ENCODE measurements at places on chromosomes 5 and 9.

DNA sequence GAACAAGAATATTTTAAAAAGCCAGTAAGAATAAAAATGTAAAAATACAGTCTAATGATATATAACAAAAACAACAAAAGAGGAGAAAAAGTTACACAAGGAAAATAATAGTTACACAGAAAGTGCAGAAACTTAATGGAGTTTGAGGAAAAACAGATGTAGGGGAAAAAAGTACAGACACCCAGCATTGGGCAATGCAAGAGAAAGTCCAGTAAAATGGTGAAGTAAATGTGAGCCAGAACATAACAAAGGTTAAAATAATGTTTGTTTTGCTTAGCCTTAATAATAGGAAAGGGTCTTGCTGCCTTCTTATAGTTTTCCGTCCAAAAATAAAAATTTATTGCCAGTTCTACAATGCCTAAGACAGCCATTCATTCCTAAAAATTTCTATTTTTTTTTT lies 364.2 kb downstream of the NNT start:
- DNase-seq: no peak

GRCh38 chr9:131915181-131915580 lies 164.5 kb downstream of the MED27 start:
- DNase-seq: no peak

DNA sequence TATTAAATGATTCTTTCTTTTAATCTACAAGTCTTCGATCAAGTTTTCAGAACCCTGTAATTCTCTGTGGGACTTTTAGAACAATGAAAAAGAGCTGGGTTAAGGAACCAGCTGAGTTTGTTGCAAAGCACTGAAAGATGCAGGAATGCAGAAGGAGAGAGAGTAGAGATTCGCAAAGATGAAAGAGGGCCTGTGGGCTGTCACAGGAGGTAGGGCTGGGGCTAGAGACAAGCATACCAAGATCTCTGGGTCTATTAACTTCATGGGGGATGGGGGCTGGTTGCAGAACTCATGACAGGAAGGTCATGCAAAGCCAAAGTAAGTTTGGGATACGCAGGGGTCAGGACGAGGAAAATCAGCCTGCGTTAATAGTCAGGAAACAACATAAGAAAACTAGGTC lies 81.8 kb downstream of the LURAP1L start:
- no peak for DNase-seq

DNA sequence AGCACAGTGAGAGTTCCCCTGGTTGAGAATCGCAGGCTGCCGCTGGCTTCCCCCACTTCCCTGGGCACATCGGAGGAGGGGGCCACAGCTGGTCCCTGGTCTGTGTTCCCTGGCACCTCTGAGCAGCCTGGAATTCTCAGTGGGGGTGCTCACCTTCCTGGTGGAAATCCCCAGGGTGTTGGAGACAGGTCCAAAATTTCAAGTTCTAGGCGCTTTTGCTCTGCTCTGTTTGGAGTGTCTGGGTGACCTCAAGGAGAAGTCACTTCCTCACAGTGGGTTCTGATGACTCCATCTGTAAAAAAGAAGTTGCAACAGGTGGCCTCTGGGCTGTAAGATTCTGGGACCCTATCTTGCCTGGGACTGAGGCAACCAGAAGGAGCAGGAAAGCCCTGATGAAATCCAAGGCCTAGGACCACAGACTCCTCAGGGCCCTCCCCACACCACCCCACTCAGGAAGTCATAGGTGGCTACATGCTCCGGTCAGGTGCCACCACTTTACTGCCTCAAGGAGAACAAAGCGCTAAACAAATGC lies at the start of gene TRAF1:
Gene TRAF1 (minus strand): TSS at position 400 of the 532 bp plus-strand sequence. CDS start 721 bp downstream, outside the sequence.
- DNase-seq: no peak

- no peak for DNase-seq
These were observed 6.1 kb downstream of the GLIPR2 start for GRCh38 chr9:36142510-36143244.

GRCh38 chr9:136051453-136051836 lies 43.6 kb downstream of the NACC2 start:
- no peak for DNase-seq

- no peak for DNase-seq
These were observed 172.4 kb downstream of the DENND1A start for GRCh38 chr9:123757547-123757946.

- no peak for DNase-seq
These were observed 349.2 kb upstream of the KLF4 start for GRCh38 chr9:107838766-107839165.

GRCh38 chr9:8754751-8755150 lies 955.2 kb upstream of the DMAC1 start:
- DNase-seq: no peak

DNA sequence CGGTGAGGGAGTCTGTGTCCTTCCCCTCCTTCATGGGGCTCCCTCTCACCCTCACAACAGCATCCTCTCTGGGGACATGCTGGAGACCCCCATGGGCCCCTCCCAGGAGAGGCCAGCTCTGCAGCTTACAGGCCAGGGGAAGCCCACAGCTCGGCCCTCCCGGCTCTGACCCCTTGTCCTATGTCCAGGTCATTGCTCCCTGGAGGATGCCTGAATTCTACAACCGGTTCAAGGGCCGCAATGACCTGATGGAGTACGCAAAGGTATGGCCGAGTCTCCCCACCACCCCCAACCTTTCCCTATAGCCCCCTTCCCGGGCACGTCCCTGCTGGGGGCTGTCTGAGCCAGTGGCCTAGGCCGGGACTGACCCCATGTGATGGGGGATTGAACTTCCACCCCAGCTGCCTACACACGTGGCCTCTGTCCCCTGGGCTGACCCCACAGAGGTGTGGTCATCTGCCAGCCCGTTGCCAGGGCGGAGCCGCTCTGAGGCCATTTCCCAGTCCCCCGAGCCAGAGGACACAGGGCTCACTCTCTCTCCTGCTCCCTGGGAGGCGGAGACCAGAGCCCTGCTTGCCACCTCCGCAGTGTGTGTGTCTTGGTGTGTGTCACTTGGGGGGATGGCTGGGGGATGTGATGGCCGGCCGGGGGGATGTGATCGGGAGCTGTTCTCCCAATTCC lies 21.9 kb downstream of the ASS1 start:
- DNase-seq: no peak

DNA sequence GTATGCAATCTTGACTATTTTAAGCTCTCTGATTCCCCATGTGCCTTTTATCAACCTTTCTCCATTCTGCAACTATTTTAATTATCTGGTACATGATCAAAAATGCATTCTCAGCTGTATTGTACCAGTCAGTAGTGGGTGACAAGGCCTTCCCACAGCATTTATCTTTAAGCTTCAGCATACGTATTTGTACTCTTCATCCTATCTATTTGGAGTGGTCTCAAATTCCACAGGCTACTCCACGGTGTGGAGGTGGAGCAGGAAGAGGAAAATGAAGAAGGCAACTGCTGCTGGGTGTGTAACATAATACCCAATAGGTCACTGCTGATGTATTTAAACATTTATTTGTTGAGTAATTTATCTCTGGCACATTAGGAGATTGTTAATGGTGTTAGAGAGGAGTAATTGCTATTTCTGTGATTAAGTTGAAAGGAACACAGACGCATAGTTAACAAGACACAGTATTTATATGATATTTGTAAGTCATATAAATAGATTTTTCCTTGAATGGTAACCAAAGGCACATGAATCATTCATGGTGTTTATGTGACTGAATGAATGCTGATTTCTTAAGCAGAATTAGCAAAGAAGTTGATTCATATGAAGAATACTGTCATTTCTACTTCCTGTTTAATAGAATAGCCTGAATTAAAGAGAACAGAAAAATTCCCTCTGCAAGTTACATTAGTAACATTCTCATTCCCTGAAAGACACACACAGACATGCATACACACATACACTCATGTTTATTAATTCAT lies 153.8 kb upstream of the NR3C1 start:
- DNase-seq: no peak

- no peak for DNase-seq
These were observed 23.5 kb downstream of the FAM163B start for GRCh38 chr9:133585481-133586351.

DNA sequence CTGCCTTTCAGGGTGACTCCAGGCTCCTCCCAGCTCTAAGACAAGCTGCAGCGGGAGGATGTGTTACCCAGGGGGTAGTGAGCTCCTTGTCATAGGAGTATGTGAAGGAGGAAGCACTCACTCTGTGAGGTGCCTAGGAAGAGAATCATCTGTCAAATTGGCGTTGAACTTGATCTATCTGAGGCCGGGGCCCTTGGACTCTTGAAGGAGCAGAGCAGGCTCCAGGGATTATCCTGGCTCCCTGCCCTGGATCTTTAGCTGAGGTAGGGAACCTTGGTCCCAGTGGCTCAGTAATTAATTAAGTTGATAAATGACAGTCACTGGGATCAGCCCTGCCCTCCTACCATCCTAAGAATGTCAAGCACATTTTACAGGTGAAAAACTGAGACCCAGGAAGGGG lies 15.5 kb downstream of the ADGRD2 start:
- no peak for DNase-seq

DNA sequence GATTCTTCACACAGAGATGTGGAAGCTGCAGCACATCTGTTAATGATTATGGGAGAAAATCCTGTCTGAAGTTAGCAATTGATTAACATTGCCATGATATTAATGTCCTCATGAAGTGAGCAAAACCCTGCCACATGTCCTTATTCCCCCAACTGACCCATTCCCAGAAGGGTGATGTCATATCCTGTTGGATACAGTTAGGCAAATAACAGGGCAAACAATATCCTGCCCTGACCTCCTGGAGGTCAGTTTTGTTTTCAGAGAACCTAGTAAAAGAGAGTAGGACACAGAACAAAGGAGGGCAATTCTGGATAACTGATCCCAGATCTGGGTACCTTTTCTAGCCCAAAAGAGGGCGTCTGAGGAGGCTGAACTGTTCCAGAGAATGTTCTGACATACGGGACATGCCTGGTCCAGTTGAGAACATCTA lies 11.0 kb downstream of the ABLIM3 start:
- DNase-seq: no peak

- no peak for DNase-seq
These were observed 149.5 kb downstream of the C9orf50 start for GRCh38 chr9:129471201-129472019.

DNA sequence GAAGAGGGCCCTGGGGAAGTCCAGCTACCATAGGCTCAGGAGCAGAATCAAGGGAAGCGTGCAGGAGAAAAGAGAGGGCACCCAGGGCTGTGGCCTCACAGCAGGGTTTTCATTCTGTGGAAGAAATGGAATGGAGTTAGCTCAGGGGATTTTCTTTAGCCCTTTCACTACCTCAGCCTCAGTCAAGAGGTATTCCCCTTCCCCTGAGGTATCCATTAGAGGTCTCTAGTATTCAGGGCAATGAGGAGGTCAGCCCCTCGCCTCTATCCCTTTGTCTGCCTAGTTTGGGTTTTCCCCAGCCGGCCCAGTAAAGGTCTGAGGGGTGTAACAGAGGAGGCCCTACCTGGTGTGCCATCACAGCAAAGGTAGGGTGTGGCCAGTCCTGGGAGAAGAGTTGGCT lies 21.5 kb downstream of the GFRA3 start:
- DNase-seq: no peak

DNA sequence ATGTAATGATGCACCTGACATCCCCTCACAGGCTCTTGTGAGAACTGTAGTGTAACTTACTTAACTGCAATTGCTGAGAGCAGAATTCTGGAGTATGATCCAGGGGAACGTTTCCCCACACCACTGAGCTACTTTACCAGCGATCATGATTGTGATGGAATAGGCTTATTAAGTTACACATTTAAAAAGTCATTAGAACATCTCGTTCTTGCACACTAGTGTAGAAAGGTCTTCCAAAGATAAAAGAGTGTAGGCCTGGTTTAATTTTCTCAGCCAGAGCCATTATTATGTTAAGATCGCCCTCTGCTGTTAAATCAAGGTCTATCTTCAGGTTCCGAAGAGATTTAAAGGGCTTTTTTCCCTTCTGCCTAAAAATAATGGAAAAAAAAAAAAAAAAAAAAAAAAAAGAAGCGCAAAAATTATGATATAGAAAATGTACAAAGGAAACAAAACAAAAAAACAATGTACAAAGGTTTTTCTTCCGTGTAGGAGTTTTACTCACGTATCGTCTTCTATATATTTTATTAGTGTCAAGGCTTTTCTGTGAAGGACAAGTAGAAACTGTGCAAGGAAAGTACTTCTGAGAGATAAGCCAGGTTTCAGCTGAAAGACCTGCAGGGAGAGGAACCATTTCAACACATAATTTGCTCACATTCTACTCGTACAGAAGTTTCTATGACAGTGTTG lies 18.6 kb upstream of the MOB3B start:
- DNase-seq: no peak

GRCh38 chr5:31213705-31214121 lies 20.2 kb downstream of the CDH6 start:
- no peak for DNase-seq

GRCh38 chr5:94900006-94900505 lies 281.6 kb downstream of the SLF1 start:
- no peak for DNase-seq

GRCh38 chr5:80234116-80234948 lies 21.5 kb downstream of the SERINC5 start:
- DNase-seq: no peak

DNA sequence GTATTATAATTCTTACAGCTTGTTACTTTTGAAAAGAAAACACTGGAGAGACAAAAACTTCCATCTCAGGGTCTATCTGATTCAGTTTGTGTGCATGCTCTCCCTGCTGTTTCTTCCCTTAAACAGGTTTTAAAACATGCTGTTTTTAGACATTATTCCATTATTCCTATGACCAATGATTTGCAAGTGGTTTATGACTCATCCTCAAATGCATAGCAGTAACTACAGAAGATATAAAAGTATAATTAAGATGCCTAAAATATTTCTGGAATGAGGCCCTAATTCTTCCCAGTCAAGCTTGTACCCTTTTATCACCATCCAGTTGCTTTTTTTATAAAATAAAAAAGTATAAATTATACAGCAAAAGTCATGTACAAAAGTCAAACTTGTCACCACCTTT lies 3.7 kb downstream of the DTWD2 start:
- DNase-seq: no peak

- DNase-seq: no peak
These were observed 229.1 kb downstream of the SEC61B start for GRCh38 chr9:99451112-99451606.

Data from naive thymus-derived CD8-positive, alpha-beta T cell (primary cell).